ENCODE measurements at places on chromosomes 6 and 20. TPM values are rescaled to one million over a fixed set of nuclear protein-coding genes. Genes with fewer than 3 reads are reported as not detected.
A peak's percentile ranks its signal among the peaks of the same experiment; 100 is the strongest.

Gene MCHR2
- not detected for total RNA-seq

Gene SLC16A10
- total RNA-seq = 4.6 TPM

Gene ENPP3
- total RNA-seq = 1.5 TPM

Gene EYS
- total RNA-seq = not detected

Gene PRSS16
- total RNA-seq = 16.9 TPM

Gene CCDC167
- total RNA-seq = 8.1 TPM

Gene SRF
- 32.3 TPM for total RNA-seq

Gene MTCH1
- 180 TPM for total RNA-seq

Gene CCN5
- 48.2 TPM for total RNA-seq

Gene AVP
- not detected for total RNA-seq

Gene VSTM2L
- total RNA-seq = 0.35 TPM

Gene FOXS1
- 1.5 TPM for total RNA-seq

Gene SUMO4
- total RNA-seq = 3.4 TPM

DNA sequence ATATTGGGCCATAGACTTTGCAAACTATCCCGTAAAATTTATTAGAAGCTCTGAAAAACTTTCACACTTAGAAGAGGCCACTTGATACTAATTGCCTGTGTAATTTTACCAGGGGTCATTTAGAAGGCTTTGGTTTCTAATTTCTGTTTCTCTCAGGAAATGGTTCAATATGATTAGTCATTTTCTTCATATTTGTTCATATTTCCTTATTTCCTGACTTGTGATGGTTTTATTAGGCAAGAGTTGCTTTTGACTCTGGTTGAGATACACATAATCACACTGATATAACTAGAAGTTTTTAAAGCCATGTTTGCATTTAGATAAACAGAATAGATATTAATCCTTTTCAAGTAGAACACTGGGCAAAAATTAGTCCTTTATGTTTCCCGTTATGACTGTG is 11.8 kb upstream of the HBS1L start:
- no peak overlapping the region for H3K4me3 ChIP-seq
- no peak for DNase-seq
- no peaks in the 10 kb centered on the region for H3K36me3 ChIP-seq
- H3K27ac ChIP-seq = no peak overlapping the region

GRCh38 chr6:111871725-111872400 is 1.4 kb downstream of the FYN start:
- H3K4me3 ChIP-seq = peak overlapping the region; percentile 48
- H3K4me1 ChIP-seq = peaks cover 4% of the 10 kb centered on the region
- no peaks in the 10 kb centered on the region for H3K36me3 ChIP-seq
- H3K27me3 ChIP-seq = no peaks in the 10 kb centered on the region
- peak overlapping the region; percentile 79 for H3K27ac ChIP-seq

DNA sequence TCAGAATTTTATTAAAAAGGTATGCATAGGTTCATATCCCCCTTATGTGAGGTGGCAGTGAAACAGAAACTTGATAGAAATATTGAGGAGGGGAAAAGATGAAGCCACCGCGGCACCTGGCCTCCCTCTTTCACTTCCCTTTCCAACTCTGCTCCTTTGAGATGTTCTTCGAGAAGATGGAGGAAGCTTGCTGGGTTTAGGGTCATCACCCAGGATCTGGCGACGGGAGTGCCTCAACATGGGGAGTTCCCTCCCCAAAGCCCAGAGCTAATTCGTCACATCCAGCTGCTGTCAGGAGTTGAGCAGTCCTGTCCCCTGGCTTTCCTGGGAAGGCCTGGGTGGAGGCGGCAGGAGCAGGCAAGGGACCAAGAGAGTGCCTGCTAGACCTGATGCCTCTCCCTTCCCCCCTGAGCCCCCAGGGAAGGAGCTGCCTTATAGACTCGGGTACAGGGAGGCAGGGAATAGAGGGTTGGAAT is 29.1 kb downstream of the RREB1 start:
- DNase-seq = no peak
- H3K27ac ChIP-seq = peak overlapping the region; percentile 53
- H3K4me3 ChIP-seq = no peak overlapping the region
- H3K27me3 ChIP-seq = no peaks in the 10 kb centered on the region
- peaks cover 2% of the 10 kb centered on the region for H3K4me1 ChIP-seq

DNA sequence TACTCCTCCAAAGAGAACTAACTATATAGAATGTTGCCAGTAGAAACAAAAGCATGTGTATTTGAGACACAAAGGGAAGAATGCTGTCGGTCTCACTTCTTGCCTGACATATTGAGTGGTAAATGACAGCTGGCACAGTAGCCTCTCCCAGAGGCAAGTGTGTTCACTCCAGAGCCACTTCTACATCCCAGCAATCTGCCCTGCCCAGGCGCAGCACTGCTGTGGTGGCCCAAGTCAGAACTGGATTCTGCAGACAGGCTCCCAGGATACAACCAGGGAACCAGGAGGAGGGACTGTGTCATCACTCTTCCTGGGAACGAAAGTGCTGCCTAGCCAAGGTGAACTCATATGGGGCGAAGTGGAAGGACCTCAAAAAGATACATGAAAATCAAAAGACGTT is 103.2 kb upstream of the ARMC2 start:
- DNase-seq = no peak
- no peaks in the 10 kb centered on the region for H3K27me3 ChIP-seq
- H3K36me3 ChIP-seq = no peaks in the 10 kb centered on the region
- H3K4me1 ChIP-seq = peaks cover 5% of the 10 kb centered on the region

- no peak for DNase-seq
- no peak overlapping the region for H3K4me3 ChIP-seq
- H3K27ac ChIP-seq = no peak overlapping the region
- H3K4me1 ChIP-seq = no peaks in the 10 kb centered on the region
Measured at GRCh38 chr6:148416330-148416965, 73.8 kb downstream of the SASH1 start.

GRCh38 chr20:48679599-48679998 is 148.2 kb downstream of the PREX1 start:
- no peaks in the 10 kb centered on the region for H3K36me3 ChIP-seq
- no peak overlapping the region for H3K27ac ChIP-seq
- no peak overlapping the region for H3K4me3 ChIP-seq
- peaks cover 9% of the 10 kb centered on the region for H3K4me1 ChIP-seq

DNA sequence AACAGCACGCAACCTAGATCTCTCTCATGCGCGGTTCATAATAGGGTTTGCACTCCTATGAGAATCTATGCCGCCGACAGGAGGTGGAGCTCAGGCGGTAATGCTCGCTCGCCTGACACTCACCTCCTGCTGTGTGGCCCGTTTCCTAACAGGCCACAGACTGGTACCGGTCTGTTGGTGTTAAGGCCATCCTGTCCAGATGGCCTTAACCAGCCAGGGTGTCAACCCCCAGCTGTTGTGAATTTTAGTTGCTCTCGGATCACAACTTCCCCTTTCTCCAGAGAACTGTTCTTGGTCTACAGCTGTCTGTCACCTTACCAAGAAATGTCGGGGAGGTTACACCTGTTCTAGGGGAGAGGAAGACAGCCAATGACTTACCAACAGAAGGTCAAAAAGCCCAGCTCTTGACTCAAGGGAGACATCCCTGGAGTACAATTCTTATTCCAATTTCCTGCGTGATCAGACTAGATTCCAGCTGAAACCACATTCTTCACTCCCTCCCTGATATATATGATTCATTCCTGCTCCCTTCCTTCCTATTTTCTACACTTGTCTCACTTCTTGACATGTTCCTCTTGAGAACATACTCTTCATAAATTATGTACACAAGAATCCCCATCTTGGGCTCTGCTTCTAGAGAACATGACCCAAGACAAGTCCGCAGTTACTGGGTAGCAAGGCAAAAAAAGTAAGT is 23.1 kb upstream of the DNAAF9 start:
- no peaks in the 10 kb centered on the region for H3K27me3 ChIP-seq
- no peak overlapping the region for H3K4me3 ChIP-seq
- no peaks in the 10 kb centered on the region for H3K4me1 ChIP-seq
- H3K27ac ChIP-seq = no peak overlapping the region
- no peaks in the 10 kb centered on the region for H3K36me3 ChIP-seq
- no peak for DNase-seq

GRCh38 chr6:38366234-38366633 is 273.5 kb downstream of the BTBD9 start:
- no peak for DNase-seq
- H3K4me3 ChIP-seq = no peak overlapping the region
- peaks cover 4% of the 10 kb centered on the region for H3K4me1 ChIP-seq
- H3K36me3 ChIP-seq = no peaks in the 10 kb centered on the region
- no peak overlapping the region for H3K27ac ChIP-seq

DNA sequence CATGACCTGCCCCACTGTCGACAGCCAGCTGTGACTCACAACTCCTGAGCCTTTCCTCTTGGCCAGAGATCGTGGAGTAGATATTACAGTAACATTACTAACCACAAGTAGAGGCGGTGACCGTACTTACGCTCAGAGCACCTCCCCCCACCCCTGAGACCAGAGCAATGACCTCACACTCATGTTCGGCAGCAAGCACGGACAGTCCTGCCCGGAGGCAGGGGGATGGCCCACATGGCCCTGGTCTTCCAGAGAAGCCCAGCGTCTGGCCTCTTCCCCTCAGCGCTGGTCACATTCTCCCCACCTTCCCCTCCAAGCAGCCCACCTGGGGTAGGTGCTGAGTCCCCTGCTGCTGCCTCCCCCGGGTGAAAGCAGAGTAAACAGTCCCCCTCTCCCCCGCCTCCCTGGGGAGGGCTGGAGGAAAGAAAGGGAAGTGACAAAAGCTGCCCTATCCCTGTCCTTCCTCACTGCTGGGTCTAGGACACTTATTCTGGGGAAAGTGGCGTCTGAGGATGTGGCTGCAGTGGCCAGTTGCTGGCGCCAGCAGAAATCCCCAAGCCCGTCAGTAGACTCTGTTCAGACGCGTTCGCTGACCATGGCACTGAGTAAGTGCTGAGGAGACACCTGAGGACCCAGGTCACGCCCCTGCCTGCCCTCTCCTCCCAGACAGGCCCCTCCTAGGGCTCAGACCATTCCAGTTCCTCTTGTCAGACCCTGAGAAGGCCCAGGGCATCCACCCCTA is 68.5 kb downstream of the MRPL14 start:
- no peaks in the 10 kb centered on the region for H3K27me3 ChIP-seq
- DNase-seq = no peak
- H3K4me1 ChIP-seq = peaks cover 4% of the 10 kb centered on the region

DNA sequence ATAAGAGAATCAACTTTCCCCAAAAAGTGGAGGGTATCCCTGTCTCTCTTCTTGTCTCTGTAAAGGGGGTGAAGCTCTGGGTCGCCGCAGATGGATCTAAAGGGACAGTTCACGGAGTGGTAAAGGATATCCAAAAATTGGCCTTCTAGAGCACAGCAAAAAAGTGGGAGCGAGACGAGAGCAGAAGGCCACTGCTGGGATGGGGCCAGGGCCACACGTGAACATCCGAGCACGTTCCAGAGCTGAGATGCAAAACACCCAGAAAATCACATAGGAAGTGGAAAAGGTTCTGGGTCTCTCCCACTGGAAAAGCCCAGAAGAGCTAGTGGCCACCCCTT is 837 bp downstream of the TRAM2 start:
- no peaks in the 10 kb centered on the region for H3K36me3 ChIP-seq
- H3K4me3 ChIP-seq = peak overlapping the region; percentile 80
- peak overlapping the region; percentile 47 for H3K27ac ChIP-seq
- H3K27me3 ChIP-seq = no peaks in the 10 kb centered on the region
- no peak for DNase-seq

DNA sequence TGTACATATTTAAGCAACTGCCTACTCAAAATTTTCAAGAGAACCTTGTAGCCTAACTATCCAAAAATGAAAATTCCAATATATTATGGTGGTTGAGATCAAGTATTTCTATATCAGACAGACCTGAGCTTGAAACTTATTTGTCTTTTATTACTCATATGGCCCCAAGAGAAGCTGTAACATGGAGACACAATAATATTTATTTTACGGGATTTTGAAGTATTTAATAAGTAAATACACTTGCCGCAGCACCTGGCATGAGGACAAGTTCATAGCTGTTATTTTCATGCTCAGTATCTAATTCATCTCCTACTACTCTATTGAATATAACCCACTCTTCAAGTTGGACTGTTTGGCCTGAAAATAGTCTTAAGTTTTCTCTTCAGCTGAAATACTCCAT is 28.0 kb downstream of the PTPRK start:
- H3K27ac ChIP-seq = no peak overlapping the region
- no peak overlapping the region for H3K4me3 ChIP-seq
- no peaks in the 10 kb centered on the region for H3K36me3 ChIP-seq
- H3K27me3 ChIP-seq = no peaks in the 10 kb centered on the region

GRCh38 chr20:41152108-41152757 is 14.9 kb downstream of the PLCG1 start:
- no peaks in the 10 kb centered on the region for H3K27me3 ChIP-seq
- no peaks in the 10 kb centered on the region for H3K36me3 ChIP-seq
- no peak overlapping the region for H3K27ac ChIP-seq

GRCh38 chr20:64035066-64035932 is 683 bp upstream of the C20orf204 start:
- H3K4me3 ChIP-seq = no peak overlapping the region
- H3K36me3 ChIP-seq = no peaks in the 10 kb centered on the region
- no peak overlapping the region for H3K27ac ChIP-seq
- DNase-seq = no peak

DNA sequence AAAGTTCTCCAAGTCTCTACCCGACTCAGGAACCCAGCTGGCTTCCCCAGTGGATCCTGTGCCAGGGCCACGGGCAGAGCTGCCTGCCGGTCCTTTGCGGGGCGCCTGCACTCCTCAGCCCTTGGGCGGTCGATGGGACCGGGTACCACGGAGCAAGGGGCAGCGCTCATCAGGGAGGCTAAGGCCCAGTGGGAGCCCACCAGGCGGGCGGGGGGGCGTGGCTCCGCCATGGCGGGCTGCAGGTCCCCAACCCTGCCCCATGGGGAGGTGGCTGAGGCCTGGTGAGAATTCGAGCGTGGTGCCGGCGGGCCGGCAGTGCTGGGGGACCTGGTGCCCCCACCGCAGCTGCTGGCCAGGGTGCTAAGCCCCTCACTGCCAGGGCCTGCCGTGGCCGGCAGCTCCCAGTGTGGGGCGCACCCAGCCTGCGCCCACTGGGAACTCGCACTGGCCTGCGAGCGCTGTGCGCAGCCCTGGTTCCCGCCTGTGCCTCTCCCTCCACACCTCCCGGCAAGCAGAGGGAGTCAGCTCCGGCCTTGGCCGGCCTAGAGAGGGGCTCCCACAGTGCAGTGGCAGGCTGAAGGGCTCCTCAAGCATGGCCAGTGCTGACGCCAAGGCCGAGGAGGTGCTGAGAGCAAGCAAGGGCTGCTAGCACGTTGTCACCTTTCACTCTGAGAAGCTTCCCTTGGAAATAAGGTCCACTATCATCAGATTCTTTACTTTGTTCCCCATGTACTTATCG is 14.8 kb upstream of the ELOVL5 start:
- no peak overlapping the region for H3K27ac ChIP-seq

- H3K27me3 ChIP-seq = no peaks in the 10 kb centered on the region
- H3K36me3 ChIP-seq = no peaks in the 10 kb centered on the region
- peaks cover 6% of the 10 kb centered on the region for H3K4me1 ChIP-seq
- DNase-seq = no peak
- no peak overlapping the region for H3K27ac ChIP-seq
- no peak overlapping the region for H3K4me3 ChIP-seq
Measured at GRCh38 chr20:33560026-33560425, 70.1 kb downstream of the CBFA2T2 start.

GRCh38 chr20:61303675-61304074 is 51.6 kb downstream of the CDH4 start:
- H3K27me3 ChIP-seq = no peaks in the 10 kb centered on the region
- no peaks in the 10 kb centered on the region for H3K36me3 ChIP-seq
- H3K27ac ChIP-seq = no peak overlapping the region
- no peak for DNase-seq

GRCh38 chr20:48682529-48683363 is 145.1 kb downstream of the PREX1 start:
- no peak overlapping the region for H3K4me3 ChIP-seq
- no peaks in the 10 kb centered on the region for H3K27me3 ChIP-seq
- peaks cover 11% of the 10 kb centered on the region for H3K4me1 ChIP-seq

GRCh38 chr20:2005831-2006426 is 12.1 kb upstream of the PDYN start:
- no peaks in the 10 kb centered on the region for H3K4me1 ChIP-seq
- no peak overlapping the region for H3K27ac ChIP-seq
- peak; percentile 36 for DNase-seq
- H3K4me3 ChIP-seq = no peak overlapping the region
- H3K36me3 ChIP-seq = no peaks in the 10 kb centered on the region
